SHP77 (cell line): ENCODE measurements at places on chromosomes 16 and 17.

DNA sequence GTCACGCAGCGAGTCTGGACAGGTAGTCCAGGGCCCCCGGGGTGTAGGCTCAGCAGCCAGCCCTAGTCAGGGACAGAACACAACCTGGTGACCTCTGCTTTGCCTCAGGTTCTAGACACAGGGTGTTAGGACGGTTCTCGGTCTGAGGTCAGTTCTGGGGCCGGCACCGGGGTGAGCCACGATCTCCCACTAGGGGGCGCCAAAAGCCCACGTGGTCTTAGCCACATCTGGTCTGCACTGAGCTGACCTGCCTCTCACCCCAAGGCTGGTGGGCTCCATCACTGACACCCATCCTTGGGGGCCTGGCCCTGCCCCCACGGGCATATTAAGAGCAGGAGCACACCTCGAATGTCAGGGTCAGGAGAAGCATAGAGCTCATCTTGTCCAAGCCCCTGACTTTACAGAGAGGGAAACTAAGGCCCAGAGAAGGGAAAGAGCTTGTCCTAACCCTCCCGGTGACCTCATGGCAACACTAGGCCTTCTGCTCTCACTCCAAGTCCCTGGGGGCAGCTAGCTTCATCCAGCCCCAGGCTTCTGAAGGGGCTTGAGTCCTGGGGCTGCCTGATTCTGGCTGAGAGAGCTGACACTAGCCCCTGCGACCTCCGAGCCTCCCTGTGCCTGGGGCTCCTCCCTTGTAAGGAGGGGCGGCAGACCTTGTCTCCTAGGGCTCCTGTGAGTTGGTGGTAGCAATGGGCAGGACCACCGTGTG lies 9.0 kb downstream of the SLC5A10 start:
- peak; percentile 77 for DNase-seq

DNA sequence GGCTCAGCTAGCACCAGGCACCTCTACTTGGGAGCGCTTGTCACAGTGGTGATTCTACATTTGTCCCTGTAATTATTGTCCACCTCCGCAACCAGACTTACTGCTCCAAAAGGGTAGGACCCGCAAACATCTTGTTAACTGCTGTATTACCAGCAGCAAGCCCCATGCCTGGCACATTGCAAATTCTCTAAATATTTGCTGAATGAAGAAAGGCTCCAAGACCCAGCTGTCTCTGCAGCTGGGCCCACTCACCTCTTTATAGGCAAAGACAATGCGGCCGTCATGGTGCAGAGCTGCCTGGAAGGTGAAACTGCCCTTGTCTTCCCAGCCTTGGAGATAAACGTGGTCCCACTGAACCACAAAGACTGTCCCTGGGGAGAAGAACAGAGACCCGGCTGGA lies 44.3 kb downstream of the PLXDC1 start:
- no peak for DNase-seq

DNA sequence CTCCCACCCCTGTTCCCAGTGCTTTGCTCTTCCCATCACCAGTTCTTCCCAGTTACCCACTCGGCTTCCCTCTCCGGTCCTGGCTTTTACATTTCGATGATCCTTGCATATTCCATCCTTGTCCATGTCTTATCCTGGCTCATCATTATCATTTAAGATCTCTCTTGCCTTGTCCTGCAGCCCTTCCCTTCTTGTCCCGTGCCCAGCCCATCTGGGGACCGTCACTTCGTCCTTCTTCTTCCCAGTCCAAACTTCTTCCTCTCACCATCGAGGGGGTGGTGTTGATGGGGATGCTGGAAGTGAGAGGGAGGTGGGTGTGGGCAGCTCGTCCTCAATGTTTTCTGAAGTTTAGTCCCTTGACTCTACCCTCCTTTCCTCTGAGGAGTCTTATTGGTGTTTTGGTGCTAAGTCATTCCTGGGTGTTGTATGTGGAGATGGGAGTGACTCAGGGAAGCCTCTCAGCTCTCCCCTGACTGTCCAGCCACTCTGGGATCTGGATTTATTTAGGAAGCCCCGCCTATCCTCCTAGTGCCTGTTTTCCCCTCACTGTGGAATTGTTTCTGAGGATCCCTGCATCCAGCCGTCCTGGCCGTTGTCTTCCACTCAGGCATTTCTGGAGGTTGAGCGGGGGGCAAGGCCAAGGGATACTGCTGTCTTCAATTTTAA lies 975 bp downstream of the SNX29 start:
- no peak for DNase-seq

- DNase-seq = no peak
Measured at GRCh38 chr17:77184474-77184873, 43.7 kb downstream of the SEC14L1 start.

DNA sequence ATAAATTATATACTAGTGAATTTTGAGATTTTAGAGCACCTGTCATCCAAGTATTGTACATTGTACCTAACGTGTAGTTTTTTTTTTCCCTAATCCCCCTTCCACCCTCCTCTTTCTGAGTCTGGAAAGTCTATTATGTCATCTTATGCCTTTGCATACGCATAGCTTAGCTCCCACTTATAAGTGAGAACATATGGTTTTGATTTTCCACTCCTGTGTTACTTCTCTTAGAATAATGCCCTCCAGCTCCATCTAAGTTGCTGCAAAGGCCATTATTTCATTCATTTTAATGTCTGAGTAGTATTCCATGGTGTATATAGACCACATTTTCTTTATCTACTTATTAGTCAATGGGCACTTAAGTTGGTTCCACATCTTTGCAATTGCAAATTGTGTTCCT lies 177.0 kb upstream of the C16orf82 start:
- no peak for DNase-seq

DNA sequence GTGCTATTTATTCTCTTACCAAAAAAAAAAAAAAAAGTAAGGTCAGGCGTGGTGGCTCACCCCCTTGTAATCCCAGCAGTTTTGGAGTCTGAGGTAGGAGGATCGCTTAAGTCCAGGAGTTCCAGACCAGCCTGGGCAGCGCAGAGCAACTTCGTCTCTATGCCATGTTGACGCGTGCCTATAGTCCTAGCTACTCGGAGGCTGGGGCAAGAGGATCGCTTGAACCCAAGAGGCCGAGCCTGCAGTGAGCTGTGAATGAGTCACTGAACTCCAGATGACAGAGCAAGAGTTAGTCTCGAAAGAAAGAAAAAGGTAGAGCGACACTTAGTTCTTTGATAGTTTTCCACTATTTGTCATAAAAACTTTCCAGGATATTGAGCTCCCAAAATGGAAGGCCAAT lies 1.4 kb upstream of the TENT4B start:
- DNase-seq = no peak

DNA sequence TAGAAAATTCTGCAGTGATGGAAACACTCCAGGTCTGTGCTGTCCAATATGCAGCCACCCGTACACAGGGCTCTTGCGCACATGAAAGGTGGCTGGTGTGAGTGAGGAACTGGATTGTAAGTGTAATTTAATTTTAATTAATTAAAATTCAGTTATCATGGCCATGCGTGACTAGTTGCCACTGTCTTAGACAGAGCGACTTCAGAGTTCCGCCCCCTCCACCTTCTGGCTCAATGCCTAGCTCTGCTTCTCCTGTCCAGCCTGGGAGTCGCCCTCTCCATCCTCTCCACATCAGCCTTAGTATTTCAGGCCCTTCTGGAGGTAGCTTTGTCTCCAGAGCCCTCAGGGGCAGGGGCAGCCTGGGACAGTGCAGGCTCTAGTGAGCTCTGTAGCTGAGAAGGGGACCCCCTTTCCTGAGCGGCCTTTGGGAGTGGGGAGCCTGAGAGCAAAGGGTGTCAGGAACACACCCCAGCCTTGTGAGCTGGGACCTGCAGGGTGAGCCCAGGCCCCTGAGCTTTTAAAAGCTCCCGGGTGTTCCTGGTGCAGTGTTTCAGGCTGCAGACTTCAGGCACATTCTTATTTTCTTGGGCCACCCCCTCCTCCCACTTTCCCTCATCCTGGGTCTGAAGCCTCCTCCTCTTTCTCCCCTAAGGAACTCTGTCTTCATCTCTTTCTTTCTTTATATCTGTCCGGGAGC lies 99.4 kb downstream of the IRF8 start:
- DNase-seq = no peak

DNA sequence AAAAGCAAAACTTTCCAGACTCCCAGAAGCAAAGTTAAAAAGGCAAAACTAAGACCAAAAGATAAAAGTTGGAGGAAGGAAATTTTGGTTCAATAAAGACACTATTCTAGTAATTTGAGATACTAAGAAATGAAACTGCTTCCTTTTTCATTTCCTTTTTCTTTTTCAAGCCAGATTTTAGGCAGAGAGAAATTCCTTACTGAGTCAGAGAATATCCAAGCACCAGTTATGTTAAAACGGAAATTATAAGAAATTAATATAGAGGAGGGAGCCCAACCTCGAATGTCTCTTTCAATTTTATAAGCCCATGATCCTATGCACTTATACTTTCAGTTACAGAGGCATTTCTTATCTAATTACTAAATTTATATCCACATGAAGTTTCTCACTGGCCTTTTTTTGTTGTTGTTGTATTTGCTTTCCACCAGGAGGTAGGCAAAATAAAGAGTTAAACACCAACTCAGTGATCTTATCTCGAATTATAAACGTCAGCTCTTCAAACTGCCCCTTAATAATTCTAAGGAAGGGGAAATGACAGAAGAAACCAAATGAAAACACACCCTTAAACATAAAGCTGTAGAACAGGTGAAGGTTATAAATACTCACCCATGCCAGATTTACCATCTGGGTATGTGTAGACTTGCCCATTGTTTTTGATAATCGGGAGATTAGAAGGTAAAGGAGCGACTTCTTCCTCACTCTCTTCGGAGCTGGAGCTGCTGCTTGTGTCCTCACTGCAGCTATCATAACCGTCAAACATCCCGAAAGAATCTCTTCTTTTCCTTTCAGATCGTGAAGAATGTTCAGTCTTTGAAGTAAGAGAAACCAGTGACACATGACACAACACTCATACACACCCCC lies 35.2 kb downstream of the MBTD1 start:
- no peak for DNase-seq

- DNase-seq = no peak
Measured at GRCh38 chr17:69651921-69652320, 237.4 kb downstream of the MAP2K6 start.

GRCh38 chr17:38746849-38747462 lies 1.2 kb downstream of the PCGF2 start:
- no peak for DNase-seq

DNA sequence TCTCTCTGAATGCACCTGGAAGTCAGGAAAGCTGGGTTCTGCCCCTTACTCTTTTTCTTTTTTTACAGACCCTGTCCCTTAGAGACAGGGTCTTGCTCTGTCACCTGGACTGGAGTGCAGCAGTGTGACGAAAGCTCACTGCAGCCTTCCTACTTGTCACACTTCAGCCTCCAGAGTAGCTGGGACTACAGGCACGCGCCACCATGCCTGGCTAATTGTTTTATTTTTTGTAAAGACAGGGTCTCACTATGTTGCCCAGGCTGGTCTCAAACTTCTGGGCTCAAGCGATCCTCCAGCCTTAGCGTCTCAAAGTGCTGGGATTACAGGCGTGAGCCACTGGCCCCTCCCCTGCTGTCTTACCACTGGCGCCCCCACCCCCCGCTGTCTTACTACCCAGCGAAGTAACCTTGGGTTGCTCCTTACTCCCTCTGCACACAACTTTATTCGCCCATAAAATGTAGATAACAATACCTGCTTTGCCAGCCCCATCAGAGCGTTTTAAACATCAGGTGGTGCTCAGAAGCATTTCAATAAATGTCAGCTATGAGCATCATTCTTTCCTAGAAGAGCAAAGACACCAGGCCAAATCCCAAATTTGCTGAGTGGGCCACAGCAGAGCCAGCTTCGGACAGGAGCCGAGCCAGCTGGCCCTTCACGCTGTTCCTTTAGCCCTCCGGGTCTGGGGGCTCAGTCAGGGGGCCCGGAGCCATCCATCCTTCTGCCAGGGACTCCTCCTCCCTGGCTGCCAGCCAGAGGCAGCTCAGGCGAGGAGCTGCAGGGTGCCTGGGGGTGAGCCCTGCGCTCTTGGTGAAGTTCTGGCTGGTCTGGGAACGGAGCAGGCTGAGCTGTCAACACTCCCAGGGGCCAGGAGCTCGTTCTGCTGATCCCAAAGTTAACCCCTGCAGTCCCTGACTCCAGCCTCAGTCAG lies 24.4 kb downstream of the SRL start:
- no peak for DNase-seq

DNA sequence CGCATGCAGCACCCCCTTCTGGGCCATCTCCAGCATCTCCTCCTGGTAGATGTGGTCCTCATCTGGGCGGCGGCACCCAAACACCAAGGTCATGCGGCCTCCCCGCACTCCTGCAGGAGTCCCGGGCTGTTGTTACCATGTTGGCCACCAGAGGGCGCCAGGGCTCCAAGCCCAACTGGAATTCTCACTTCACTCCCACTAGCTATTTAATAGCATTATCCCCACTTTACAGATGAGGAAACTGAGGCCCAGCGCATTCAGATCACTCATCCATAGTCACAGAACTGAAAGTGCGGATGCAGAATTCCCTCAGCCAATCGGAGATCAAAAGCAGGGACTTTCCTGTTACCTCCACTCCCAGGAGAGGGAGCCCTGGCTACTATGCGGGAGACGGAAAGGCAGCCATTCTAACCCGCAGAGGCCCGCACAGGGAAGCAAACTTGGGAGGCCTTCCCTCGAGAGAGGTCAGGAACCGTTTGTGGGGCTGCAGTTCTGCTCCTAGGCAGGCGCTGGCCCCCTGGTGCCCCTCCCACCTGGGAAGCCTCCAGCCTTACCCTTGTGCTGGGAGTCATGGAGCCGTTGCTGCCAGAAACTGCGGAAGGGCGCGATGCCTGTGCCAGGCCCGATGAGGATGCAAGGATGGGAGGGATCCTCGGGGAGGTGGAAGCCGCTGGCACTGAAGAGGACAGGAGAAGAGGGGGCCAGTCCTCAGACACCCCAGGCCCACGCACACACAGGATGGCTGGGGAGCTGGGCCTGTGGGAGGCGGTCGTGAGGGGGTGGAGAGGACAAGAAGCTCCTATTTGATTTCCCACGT lies 40.1 kb downstream of the NOS2 start:
- DNase-seq = peak; percentile 41

GRCh38 chr17:31595666-31596381 lies 204.3 kb downstream of the RAB11FIP4 start:
- no peak for DNase-seq

DNA sequence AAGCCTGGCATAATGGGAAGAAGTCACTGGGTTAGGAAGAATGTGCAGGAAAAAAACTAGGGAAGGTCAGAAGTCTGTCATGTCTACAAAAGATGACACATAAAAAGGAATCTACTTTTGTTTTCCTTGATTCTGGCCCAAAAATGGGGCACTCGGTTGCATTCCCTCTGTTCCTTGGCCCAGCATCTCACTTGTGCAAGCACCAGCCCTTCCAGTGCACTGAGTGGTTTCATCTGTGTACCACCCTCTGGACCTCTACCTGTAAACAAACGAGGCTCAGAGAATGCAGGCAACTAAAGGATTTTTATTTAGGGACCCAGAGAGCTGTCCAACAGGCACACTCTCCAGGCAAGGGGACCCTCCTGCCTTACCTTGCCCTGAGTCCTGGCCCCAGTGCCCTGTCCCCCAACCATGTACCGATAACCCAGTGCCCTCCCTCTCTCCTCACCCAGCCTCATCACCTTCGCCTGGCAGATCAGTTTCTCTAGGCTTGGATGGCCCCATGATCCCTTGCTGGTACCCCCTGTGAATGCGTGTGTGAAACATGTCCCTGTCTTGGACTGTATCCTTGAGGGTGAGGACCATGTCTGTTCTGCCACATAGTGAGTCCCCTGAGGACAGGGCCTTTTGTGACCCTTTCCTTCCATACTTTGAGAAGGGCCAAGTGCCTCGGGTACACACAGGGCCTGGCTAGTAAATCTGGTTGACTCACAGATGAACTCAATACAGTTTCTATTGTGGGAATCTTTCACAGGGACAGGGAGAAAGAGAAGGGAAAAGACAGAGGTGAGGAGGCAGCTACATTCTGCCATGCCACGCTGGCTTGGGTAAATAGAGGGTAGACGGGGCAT lies 13.3 kb downstream of the NXPH3 start:
- DNase-seq = no peak

- no peak for DNase-seq
Measured at GRCh38 chr16:68751160-68751559, 14.1 kb downstream of the CDH1 start.
